ENCODE measurements at places on chromosomes 5 and 9.

- no peak for DNase-seq
Observed at GRCh38 chr5:36647046-36647445, 40.6 kb downstream of the SLC1A3 start.

DNA sequence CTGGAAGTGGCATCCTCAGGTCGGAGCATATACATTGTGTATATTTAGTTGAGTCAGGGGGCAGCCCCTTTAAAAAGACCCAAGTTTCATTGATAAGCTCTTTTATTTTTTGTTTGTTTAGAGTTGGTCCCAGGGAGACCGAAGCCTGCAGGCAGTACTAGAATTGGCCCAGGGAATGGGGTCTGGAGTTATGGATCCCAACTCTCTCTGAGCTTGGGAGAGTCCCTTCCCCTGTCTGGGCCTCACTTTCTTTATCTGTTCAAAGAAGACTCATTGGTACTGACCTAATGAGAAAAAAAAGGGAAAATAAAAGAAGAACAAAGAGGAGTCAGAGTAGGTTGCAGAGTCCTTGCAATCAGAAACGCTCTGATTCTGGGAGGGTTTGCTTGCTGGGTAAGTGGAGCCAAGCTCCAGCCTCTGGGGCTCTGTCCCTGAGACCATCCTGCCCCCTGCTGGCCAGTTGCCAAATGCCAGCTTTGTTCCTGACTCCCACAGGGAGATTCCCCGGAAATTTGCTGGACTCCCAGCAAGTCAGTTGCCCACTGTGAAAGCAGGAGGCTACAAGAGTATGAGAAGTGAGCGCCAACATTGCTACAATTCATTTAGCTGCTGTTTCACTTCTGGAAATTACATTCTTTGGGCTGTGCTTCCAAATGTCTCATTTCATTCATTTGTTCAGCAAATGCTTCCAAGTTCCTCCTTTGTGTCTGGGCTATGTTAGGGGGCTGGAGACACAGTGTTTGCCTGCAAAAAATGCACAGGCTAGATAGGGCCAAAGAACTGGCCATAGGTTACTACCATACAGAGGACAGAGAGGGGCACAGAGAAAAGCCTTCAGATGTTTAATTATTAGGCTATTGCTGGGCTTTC is 156.2 kb downstream of the MELK start:
- peak; percentile 50 for DNase-seq

DNA sequence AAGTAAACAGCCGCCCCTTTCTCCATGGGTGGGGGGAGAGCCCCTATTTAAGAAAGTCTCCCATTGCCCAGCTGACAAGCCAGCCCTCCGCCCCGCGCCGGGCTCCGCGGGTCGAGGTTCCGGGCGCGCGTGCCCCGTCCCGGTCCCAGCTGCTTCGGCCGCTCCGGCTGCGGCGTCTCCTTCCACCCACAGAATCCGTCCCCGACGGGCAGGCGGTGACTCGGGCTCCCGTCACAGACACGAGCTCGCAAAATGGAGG is 223 bp downstream of the NR3C1 start:
- no peak for DNase-seq

GRCh38 chr9:134965851-134966250 is 48.1 kb upstream of the FCN1 start:
- no peak for DNase-seq

DNA sequence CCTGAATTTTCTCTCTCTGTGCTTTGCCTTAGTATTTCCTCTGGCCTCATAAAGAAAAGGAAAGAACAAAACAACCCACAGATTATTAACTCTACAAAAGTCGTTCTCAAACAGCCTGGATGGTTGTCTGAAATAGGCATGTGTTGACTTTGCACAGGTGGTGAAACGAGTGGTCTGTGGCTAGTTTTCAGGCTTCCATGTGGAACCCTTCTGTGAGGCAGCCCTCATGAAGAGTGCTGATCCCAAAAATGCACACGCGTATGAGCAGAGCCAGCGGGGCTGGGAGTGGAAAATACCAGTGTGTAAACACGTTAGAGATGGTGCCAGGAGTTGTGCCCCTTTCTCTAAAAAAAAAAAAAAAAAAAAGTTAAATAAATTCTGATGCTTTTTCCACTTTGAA is 4.9 kb upstream of the PSAT1 start:
- DNase-seq: no peak

DNA sequence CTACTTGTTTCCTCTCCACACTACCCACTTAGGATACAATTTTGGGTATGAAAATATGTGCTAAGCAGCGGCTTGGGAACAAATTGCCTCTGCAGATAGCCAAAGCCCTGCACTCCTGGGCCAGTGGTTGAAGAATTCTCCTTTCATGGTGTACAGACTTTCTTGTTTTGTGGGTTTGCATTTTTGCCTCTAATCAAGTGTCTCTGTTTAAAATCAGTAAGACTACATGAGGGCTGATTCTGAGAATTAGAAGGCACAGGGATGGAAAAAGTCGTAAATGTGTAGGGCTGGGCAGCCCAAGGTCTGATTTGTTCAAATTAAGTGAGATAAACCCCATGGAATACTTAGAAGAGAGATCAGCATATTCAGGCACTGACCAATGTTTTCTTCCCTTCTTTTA is 103.7 kb upstream of the CD180 start:
- DNase-seq: no peak

GRCh38 chr5:102833146-102833545 is 78.0 kb downstream of the PAM start:
- no peak for DNase-seq

DNA sequence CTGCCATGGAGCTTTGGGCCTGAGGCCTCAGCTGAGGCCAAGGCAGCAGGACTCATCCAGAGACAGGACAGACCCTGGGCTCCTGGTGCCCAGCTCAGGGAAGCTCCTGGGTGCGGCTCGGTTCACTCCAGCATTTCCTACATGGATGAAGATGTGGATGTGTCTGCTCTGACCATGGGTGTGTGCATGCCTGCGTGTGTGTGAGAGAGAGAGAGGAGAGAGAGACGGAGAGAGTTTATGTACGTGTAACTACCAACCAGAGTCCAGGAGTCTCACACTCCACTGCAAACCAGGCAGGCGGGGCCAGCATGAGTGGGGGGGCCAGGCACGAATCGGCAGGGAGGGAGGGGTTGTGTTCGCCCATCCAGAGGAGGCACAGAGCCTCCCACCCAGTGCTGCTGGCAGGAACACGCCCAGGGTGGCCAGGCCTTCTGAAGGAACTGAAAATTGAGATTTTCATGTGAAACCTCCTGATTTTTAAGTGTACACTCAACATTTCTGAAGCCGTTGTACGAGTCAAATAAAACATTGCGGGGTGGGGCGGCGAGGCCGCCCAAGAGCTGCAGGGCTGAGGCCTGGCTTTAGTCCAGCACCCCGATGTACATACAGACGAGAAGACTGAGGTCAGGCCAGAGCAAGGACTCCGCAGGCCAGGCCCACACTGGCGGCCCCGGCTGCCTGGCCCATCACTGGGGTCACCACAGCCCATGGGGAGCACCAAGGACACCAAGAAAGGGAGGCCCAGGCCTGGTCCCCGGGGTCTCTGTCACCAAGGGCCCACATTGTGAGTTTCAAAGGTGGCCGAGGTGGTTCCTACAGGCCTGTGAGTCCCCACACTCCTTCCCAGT is 88.7 kb downstream of the ADAMTS2 start:
- peak; percentile 23 for DNase-seq

DNA sequence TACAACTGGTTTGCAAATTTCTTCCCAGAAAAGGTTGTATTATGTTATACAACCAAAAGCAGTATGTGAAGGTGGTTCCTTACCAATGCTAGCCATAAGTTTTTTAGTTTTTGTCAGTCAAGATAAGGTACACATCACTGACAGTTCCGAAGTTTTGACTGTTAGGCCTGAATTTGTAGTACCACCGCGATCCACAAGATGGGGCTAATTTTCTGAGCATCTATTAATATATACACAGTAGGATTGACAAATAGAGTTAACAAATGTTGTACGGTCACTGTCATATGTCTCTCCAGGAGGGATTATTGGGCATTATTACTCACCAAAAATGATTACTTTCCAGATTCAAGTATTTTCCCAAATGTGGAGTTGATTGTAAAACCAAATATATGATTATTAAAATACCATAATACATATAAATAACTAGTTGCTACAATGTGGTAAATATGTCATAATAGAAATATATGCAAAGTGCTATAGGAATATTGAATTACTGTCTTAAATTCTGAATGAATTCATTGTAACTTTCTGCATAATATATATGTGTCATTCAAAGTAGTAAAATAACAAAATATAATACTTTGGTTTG is 28.4 kb upstream of the LRRC19 start:
- peak; percentile 17 for DNase-seq

DNA sequence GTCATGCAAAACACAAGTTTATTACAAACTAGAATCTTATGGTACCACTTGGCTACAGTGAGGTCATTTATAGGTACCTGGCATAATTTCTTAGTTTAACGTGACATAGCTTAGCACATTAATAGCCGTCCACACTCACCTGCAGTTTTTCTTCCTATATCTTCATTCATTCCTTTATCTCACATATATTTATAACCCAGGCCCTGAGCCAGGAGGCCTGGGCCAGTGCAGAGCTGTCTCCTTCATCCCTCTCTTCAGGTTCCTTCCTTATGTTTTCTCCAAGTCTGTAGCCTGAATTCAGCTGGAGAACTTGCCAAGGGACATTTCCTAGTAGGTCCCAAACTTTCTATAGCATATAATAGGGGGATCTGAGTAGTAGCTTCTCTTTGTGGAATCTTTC is 367.9 kb upstream of the SGCD start:
- DNase-seq: no peak

DNA sequence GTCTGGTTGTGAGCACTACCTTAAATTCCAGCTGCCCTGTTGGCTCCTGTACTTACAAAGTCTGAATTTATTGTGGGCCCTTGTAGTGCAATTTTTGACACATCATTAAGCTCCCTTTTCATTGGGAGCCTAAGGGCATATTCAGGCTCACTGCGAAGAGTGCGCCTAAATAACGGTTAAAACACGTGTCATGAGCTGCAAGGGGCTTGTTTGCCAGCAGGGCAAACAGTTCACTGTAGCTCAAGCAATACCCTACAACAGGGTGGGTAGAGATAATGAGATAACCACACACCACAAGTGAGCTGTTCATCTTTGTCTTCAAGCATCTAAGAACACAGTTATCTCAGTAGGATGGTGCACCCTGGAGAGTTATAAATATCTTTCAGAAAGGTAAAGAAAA is 214.2 kb downstream of the SLF1 start:
- no peak for DNase-seq

- no peak for DNase-seq
Observed at GRCh38 chr9:115158661-115159481, 40.9 kb upstream of the TNC start.

- no peak for DNase-seq
Observed at GRCh38 chr5:139658928-139659667, 10.9 kb downstream of the CXXC5 start.

DNA sequence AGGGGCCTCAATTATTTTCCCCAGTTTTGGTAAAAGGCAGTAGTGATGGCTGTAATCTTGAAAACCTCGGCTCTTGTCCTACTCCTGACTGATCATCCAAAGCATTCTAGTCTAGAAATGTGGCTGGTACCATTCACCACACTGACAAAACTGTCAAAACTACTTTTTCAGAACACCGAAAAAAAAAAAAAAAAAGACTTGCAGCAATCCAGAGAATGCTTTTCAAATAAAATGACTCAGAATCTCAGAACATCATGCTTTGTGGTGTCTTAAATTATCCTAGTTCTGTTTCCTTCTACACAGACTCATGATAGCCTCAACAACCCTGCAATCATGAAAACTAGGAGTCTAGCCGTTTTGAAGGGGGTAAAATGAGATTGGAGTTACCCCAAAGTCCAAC is 13.4 kb downstream of the SLC28A3 start:
- no peak for DNase-seq

DNA sequence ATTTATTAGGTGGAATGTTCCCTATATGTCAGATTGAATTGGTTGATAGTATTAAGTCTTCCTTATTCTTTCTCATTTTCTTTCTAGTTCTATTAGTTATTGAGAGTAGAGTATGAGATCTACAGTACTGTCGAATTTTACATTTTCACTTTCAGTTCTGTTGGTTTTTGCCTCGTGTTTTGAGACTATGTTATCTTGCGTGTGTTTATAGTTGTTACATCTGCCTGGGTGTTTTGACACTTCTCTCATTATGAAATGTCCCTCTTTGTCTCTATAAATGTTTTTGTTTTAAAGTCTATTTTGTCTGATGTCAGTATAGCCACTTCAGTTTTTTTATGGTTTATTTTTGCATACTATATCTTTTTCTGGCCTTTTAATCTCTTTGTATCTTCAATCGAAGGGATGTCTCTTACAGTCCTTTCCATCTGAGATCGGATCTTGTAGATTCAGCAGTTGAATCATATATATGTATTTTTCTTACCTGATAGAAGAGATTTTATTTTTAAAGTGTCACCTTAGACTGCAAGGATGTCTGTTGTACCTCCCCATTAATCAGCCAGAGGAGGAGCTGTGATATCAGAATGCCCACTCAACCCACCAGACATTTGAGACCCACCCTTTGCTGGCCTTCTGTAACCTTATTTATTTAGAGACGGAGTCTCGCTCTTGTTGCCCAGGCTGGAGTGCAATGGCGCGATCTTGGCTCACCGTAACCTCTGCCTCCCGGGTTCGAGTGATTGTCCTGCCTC is 20.7 kb downstream of the EHMT1 start:
- DNase-seq: no peak

- DNase-seq: no peak
Observed at GRCh38 chr5:33761139-33761538, 130.7 kb downstream of the ADAMTS12 start.

DNA sequence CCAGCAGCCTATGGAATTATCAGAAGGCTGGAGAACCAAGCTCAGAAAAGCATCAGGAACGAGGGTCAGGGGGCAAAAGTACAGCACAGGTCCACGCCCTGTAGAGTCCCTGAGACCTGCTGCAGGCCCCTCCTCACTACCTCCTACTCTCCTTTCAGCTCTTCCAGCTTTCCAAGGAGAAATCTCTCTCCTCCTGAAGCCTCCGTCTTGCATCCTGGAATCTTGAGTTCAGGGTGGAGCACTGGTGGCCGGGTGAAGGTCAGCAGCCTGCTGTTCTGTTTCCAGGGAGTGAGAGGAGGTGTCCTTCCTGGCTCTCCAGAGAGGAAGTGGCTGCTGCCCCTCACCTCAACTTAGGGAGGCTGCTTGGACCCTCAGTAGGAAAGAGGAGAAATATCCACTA is 342.3 kb downstream of the ZSWIM6 start:
- no peak for DNase-seq

DNA sequence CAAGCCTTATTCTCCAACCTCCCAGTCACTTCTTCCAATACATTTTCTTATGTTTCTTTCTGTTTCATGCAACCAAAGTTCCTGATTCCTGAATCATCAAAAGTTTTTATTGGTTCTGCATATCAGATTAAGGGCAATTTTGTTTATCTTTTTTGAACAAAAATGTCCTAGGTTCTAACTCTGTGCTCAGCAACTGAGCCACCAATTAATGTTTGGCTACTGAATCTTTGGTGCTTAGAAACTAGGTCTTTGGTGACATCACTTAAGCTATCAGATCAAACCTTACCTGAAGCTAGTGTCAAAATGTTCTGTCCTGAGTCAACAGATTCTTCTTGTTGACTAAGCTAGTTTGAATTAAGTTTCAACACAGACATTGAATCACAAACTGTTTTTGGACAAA is 56.1 kb downstream of the FGF18 start:
- no peak for DNase-seq

All from T-cell (primary cell).